ENCODE measurements at places on chromosomes 1 and 21. TPM values are rescaled to one million over a fixed set of nuclear protein-coding genes. Genes with fewer than 3 reads are reported as not detected.

DNA sequence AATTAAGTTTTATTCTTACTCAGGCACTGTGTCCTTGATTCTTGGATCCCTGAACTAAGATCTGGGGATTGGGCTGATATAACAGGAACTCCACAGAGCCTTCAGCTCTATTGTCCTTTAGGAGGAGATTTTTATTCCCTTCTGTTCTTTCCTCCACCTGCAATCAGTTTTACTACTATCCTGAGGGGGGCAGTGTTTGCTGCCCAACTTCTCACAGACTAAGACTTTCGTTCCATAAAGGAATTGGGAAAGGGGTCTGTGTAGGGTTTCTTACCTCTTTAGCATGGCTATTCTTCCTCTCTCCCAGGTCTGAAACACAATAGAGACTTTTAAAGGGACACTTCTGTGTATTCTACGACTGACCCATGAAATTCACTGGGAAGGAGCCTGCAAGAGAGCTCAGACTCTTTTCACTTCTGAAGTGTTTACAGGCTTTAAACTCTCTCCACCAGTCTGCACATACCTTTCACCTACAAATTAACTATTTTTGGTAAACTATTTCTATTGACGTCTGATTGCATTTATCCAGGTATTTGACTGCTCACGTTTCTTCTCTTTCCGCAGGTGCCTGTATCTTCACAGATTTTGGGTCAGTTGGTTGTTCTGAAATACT is 103.3 kb upstream of the DEPDC1 start:
- H3K4me3 ChIP-seq = no peak overlapping the region
- peak; percentile 40 for DNase-seq
- no peak overlapping the region for H3K27ac ChIP-seq
- no peaks in the 10 kb centered on the region for H3K27me3 ChIP-seq

GRCh38 chr1:39418236-39418635 is 73.2 kb upstream of the BMP8A start:
- H3K4me1 ChIP-seq = no peaks in the 10 kb centered on the region
- H3K4me3 ChIP-seq = no peak overlapping the region
- no peaks in the 10 kb centered on the region for H3K27me3 ChIP-seq
- no peak overlapping the region for H3K27ac ChIP-seq
- H3K36me3 ChIP-seq = peaks cover 8% of the 10 kb centered on the region

- DNase-seq = no peak
- no peak overlapping the region for H3K27ac ChIP-seq
- H3K4me3 ChIP-seq = no peak overlapping the region
Observed at GRCh38 chr1:206447422-206447765, 22.9 kb upstream of the IKBKE start.

GRCh38 chr1:227793948-227794816 is 21.3 kb upstream of the PRSS38 start:
- H3K4me3 ChIP-seq = no peak overlapping the region
- H3K27me3 ChIP-seq = no peaks in the 10 kb centered on the region
- no peak overlapping the region for H3K27ac ChIP-seq
- H3K4me1 ChIP-seq = peaks cover 10% of the 10 kb centered on the region
- peak; percentile 43 for DNase-seq

DNA sequence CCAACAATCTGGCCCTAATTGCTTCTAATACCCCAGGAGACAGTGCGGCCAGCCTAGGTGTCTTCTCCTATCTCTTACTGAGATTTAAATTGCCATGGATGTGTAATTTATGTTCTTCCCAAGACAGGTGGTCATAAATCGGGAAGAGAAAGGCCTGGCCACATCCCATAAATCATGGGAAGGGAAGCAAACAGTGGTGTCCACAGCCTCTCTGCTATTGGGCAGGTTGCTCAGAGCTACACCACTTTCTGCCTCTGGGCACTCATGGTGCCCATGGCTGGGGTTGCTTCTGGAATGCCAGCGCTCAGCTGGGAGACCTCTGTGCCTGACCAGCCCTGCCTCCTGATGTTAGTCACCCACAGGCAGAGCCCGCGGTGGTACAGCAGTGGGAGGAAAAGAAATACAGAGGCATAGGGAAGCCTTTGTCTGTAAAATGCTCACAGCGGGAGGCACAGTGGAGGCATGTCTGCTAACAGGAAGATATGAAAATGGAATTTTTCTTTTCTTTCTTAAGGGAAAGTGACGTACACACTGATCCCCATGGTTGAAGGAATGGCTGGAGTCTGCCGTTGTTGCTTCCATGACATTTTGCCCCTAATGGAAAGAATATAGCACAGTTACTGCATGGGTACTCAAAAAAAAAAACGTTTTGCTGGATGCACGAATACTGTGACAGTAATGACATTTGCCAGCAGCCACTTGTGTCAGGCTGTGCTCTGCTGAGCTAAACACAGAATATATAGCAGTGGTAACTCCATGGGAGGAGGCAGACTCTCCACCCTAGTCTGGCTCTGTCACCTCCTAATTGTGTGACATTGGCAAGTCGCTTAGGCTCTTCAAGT is 21.9 kb downstream of the MTARC1 start:
- no peaks in the 10 kb centered on the region for H3K4me1 ChIP-seq
- no peaks in the 10 kb centered on the region for H3K36me3 ChIP-seq
- DNase-seq = no peak

DNA sequence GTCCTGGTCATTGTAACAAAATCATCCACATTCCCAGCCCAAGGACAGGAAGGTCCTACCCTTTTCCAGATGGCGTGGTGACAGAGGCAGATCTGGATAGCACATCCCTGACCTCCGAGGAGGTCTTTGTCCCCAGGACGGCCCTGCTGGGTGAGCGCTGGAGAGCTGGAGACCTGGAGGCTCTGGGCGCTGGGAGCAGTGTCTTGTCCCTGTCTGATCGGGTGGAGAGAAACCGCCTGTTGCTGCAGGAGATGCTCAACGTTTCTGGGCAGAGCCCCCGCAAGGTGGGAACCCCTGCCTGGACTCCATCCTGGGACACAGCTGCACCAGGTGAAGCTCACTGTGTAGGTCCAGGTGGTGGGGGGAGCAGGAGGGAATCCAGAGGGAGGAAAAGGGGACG is 4.1 kb downstream of the KIAA1614 start:
- H3K4me3 ChIP-seq = no peak overlapping the region
- peaks cover 6% of the 10 kb centered on the region for H3K36me3 ChIP-seq
- DNase-seq = no peak
- H3K27me3 ChIP-seq = no peaks in the 10 kb centered on the region
- no peaks in the 10 kb centered on the region for H3K4me1 ChIP-seq

DNA sequence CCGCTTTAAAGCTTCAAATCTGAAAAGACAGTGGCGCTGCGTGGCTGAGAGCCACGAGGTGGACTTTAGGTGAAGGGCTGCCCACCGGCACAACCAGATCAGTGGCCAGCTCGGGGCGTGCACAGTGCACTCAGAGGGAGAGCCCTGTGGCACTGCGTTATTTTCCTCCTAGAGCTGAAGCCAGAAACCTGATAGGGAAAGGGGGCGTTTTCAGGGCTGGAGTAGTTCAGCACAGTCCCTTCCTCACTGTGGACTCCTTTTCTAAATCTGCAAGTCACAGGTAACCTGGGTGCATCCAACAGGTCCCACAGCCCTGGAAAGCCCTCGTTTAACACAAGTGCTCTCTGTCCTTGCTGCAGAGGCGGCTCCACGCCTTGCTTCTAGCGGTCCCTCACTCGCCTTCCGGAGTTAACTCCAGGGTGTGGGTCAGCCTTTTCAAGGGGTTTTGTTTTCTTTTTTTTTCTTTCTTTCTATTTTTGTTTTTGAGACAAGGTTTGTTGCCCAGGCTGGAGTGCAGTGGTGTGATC is 81.2 kb downstream of the GALNT2 start:
- H3K36me3 ChIP-seq = no peaks in the 10 kb centered on the region
- H3K27me3 ChIP-seq = no peaks in the 10 kb centered on the region
- peaks cover 10% of the 10 kb centered on the region for H3K4me1 ChIP-seq
- no peak overlapping the region for H3K4me3 ChIP-seq
- DNase-seq = no peak

GRCh38 chr1:150165622-150166612 is 16.2 kb downstream of the PLEKHO1 start:
- no peak overlapping the region for H3K27ac ChIP-seq
- H3K36me3 ChIP-seq = no peaks in the 10 kb centered on the region
- H3K4me1 ChIP-seq = peaks cover 19% of the 10 kb centered on the region
- no peak overlapping the region for H3K4me3 ChIP-seq
- H3K27me3 ChIP-seq = no peaks in the 10 kb centered on the region
- DNase-seq = peak; percentile 64

DNA sequence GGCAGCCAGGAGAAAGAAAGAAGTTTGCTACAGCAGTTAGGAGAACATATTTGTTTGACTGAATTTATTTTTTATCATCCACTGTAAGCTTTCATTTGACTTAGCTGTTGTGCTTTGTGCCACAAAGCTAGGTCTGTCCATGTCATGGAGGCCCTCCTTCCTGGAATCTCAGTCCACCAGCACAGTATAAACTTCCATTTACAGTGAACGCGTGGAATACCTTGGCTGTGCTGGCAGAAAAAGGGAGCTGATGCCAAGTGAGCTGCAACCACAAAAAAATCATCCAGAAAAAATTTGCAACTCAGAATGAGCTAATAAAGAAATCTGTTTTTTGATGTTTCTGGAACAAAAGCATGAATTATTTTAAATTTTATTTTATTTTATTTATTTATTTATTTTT is 72.6 kb downstream of the ATP6V1G3 start:
- H3K36me3 ChIP-seq = no peaks in the 10 kb centered on the region
- H3K27ac ChIP-seq = no peak overlapping the region
- no peak for DNase-seq
- H3K4me1 ChIP-seq = peaks cover 9% of the 10 kb centered on the region
- no peak overlapping the region for H3K4me3 ChIP-seq
- H3K27me3 ChIP-seq = no peaks in the 10 kb centered on the region

DNA sequence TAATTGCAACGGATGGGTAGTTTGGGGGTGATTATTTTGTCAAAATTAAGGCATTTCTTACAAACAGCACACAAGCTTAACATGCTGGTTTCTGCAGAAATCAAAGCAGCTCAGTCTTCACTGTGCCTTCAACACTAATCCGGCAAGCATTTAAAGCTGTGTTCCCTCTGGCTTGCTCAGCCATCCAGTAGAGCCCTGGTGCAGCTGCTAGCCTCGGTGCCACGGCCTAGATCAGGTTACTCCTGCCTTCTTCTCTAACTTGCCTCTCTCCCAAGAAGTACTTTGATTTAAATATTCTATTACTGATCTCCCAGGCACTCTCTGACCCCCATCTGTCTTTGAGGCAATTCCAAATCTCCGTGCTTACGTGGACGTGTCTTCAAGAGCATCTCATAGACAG is 85.6 kb downstream of the GREM2 start:
- H3K4me1 ChIP-seq = peaks cover 2% of the 10 kb centered on the region
- no peaks in the 10 kb centered on the region for H3K36me3 ChIP-seq
- H3K4me3 ChIP-seq = no peak overlapping the region

DNA sequence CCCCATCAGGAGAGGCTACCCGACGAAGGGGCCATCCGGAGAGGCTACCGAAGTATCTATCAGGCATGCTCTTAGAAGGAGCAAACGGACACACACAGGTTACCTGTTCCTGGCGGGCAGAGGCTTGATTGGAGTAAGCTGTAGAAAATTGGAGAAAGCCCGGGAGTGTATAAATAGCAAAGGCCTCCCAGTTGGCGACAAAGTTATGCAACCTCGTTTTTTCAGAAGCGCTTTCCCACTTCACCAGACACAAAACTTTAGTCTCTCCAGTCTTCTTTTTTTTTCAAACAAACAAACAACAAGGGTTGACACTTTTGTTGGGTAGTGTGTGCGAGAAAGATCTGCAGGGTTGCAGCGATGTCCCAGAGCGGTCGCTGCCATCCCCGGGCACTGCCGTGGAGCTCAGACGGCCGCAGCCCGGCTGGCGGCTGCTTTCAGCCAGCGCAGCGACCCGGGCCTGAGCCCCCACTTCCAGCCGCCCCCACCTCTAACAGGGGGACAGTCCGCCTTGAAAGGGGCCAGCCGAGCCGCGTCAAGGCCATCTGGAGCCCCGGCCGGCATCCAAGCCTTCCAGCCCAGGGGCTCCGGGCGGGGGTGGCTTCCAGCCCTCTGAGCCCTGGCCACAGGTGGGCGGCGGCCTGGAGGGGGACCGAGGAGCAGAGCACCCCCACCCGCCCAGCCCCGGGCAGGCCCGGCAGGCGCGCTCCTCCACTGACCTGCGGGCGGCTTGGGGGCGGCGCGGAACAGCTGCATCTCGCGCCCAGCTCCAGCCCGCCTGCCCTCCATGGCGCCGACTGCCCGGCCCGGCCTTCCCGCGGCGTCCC is 616 bp downstream of the MCOLN3 start:
- DNase-seq = peak; percentile 30
- H3K4me3 ChIP-seq = peak overlapping the region; percentile 54
- H3K36me3 ChIP-seq = no peaks in the 10 kb centered on the region
- peaks cover 67% of the 10 kb centered on the region for H3K27me3 ChIP-seq

DNA sequence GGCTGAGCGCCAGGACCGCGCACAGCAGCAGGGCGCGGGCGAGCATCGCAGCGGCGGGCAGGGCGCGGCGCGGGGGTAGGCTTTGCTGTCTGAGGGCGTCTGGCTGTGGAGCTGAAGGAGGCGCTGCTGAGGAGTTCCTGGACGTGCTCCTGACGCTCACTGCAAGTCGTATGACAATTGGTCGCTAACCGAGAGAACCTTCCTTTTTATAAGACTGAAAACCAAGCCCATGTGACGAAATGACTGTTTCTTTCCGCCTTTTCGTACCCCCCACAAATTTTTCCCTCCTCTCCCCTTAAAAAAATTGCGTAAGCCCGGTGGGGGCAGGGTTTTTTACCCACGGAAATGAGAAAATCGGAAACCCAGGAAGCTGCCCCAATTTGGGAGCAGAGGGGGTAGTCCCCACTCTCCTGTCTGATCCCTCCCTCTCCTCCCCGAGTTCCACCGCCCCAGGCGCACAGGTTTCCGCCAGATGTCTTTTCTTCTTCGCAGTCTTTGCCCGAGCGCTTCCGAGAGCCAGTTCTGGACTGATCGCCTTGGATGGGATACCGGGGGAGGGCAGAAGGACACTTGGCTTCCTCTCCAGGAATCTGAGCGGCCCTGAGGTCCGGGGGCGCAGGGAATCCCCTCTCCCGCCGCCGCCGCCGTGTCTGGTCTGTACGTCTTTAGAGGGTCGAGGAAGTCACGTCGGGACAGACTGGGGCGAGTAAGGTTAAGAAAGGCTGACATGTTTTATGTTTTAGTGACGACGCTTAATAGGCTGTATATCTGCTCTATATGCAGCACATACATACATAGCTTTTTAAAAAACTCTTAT is at the start of gene PTGS2:
Gene PTGS2, minus strand, starts transcription at position 179 of the 817 bp plus-strand sequence. Its CDS starts 133 bp downstream, at position 46.
- peak within 1 kb of the TSS; percentile 58 for H3K4me3 ChIP-seq
- no peaks in the 10 kb centered on the region for H3K36me3 ChIP-seq
- peak; percentile 93 for DNase-seq
- peak within 1 kb of the TSS; percentile 26 for H3K27ac ChIP-seq

CTSS gene
- 293 TPM for total RNA-seq
